Neural crest cell (in vitro differentiated cells): ENCODE measurements at places on chromosomes 16 and 17.

- DNase-seq, result no peak
Observed at GRCh38 chr16:87410530-87410929, 18.4 kb downstream of the MAP1LC3B start.

DNA sequence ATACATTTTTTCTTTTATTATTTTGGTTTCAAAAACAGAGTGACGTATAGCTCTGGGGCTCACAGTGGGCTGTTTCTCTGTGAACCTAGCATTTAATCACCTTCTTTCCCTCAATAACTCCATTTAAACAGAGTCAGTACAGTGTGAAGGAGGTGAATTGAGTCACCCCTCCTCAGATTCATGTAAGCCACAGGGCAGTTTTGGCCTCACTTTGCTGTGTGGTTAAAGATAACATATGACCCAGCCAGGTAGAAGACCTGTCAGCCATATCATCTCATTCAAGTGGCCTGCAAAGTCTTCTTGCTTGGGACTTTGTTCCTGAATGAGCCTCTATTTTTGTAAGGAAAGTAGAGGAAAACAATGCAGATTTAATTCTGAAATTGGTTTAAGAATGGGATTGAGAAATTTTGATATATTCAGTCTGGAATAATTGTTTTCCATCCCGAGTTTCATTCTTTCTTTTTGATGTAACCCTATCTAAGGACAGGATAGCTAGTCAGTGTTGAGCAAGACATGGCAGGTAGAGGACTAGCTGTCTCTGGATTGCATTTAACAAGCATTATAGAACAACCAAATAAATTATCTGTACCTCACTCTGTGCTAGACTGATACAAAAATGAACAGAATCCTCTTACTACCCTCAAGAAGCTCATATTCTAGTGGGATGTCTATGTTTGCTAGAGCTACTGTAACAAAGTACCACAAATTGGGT, 13.1 kb downstream of the MAP2K6 start:
- no peak for DNase-seq

DNA sequence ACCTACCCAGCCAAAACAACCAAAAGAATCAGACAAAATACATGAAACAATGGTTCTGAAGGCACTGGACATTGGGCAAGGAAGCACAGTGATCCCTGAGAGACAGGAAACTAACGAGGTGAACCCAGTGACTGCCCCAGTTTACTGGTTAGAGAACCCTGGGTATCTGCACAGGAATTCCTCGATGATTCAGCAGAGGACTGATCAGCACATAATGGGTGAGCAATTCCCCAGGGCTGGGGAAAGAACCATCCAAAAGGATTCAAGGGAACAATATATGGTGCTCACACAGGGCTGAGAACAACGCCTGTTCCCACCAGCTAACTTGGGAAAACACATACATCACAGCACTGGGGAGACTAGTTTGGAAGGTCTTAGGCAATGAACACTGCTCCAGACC, 167.2 kb downstream of the PARN start:
- DNase-seq, result no peak

DNA sequence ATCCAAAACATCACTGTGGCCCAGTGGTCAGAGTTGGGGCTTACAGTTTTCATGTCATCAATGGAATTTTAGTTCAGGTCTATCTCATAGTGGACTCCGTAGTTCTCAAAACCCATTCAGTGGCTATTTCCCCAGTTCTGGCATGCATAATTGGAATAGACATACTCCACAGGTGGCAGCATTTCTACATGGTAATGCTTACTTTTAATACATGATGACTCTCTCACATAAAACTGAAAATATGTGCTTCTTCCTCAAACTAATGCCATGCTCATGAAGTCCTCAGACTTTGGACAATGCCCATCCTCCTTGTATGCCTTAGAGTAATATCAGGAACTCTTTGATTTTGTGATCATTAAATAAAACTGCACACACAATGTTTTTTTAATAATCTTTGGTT, 857.4 kb upstream of the GOT2 start:
- no peak for DNase-seq

DNA sequence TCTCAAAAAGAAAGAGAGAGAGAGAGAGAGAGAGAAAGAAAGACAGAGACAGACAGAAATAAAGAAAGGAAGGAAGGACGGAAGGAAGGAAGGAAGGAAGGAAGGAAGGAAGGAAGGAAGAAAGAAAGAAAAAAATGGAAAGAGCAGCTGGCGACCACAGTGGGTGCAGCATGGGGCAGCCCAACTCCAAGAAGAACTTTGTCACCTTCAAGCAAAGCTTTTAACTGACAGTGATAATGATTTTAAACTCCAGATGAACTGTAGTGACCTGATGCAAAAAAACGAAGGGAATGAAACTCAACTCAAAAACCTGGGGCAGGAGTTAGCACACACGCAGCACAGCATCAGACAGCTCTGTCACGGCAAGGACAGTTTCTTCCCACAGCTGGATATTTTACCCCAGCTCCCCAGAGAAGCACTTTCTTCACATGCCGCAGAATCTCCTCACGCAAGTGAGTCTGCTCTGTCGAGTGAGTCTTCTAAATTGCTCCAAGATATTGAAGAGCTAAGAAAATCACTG, 5.0 kb upstream of the ARHGAP17 start:
- no peak for DNase-seq

- peak; percentile 57 for DNase-seq
Observed at GRCh38 chr16:15055141-15056053, 477 bp downstream of the NTAN1 start.

DNA sequence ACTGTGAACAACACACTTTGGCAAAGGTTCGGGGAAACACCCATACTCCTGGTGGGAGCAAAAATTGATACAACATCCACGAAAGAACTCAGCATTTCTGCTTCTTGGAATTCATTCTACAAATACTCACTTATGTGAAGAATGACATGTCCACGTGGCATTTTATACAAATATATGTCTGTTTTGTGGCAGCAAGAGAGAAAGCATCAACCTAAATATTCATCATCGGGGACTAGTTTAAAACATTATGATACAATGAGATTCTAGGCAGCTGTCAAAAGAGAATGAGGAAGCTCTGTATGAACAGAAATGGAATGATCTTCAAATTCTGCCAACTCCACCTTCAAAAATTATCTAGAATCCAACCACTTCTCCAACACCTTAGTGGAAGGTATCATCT, 25.7 kb upstream of the ALOX15 start:
- DNase-seq, result no peak

GRCh38 chr17:1533661-1534325, 17.4 kb upstream of the INPP5K start:
- no peak for DNase-seq

DNA sequence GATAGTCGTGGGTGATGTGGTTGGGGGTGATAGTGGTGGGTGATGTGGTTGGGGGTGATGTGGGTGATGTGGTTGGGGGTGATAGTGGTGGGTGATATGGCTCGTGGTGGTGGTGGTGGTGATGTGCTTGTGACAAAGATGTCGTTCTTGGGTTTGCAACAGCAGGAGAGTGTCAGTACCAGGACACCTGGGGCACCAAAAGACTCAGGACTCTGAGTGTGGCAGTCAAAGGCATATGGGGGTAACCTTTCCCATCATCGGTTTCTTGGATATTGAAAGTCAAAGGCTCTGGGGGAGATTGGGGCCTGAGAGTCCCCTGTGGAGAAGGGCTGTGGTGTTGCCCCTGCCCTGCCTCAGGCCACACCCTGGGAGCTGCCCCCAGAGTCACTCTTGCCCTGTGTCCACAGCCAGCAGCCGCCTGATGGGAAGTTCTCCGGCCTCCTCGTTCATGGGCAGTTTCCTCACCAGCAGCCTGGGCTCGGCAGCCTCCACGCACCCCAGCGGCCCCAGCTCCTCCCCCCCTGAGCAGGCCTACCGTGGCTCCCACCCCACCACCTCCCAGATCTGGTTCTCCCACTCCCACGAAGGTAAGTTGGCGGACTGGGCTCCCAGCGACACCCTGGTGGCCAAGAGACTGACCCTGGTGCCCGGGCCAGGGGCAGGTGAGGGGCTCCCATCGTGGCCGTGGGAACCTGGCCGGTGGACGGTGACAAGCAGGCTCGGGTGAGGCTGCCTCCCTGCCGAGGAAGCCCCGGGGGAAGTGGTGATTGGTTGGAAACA, 31.3 kb downstream of the BAHCC1 start:
- DNase-seq, result no peak

GRCh38 chr16:70753228-70753627, 47.7 kb downstream of the VAC14 start:
- no peak for DNase-seq

DNA sequence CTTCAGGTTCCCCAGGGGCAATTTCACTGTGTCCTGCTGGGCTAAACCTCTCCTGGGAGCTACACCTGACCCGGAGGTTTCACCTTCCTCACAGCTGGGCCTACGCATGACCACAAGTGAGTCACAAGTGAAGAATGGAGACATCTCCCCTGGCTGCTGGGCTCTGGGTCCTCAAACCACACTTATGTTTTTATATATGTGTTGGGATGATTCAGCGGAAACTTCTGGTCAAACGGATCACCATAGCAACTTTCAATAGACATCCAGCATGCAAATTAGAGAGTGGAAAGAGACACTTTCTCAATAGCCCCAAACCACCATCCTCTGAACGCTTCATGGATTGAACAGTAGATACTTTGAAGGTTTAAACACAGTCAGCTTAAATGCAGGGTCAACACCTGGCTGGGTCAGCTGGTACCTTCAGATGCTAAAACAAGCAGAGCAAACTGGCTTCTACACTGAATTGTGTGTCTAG, 28.0 kb upstream of the MAF start:
- no peak for DNase-seq

DNA sequence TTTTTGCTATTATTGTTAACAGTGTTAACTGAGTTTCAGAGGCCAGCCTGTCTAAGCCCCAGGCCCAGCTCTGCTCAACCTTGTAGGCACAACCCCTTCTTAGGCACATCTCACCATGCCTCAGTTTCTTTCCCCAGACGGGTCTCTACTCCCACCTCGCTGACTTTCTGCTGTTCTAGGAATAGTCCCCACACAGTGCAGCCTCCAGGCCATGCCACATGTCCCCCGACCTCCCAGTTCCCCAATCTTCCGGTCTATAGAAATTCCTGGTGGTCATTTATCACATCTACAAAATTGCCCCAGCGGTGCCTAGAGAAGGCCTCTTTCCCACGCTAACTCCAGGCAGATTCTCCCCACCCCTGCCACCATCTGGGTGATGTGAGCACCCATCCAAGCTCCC, 34.8 kb downstream of the ADGRG5 start:
- DNase-seq, result no peak

- no peak for DNase-seq
Observed at GRCh38 chr16:5450409-5451104, 353.0 kb upstream of the EEF2KMT start.

DNA sequence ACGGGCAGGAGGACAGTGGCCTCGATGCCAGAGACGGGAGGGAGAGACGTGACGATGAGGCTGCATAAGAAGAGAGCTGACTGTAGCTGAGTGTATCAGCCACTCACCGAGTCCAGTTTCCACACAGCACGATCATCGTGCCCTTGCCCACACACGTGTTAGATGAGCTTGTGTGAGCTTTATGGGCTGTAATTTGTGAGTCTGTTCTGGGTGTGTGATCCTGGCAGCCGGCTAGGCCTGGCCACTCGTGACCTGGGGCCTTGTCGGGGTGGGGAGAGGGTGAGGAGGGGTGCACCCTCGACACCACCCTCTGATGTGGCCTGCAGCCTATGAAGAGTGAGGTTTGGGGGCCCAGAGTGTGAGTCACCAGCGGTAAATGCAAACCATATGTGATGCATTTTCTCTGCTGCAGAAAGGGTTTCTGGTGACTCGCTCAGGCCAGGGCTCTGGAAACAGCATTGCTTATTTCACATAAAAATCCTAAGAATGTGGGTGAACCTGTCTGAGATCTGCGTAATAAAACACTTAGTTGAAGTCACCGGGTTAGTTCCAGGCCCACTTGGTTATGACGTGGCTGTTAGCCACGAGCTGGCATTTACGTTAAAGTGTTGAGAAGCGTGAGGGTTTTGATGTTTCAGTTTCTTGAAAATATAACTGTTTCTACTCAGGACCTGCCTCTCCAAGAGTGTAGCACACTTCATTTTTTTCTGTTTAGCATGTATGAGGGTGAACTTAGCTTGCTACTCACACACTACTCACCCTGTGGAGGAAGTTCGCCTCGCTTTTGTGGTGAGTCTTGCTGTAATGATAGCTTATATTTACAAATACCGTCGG, 4.2 kb downstream of the METRNL start:
- no peak for DNase-seq

DNA sequence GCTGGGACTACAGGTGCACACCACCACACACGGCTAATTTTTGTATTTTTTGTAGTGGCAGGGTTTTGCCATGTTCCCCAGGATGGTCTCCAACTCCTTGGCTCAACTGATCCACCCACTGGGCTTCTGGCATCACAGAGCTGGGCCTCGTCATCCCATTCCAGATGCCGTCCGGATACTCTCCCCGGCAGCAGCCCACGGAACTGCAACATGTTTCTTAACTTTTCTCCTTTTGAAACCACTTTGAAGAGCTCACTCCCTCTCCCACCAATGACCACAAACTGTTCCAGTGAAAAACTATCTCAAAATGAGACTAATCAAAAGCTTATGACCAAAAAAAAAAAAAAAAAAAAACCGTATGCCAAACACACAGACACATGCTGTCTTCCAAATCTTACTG, 17.6 kb downstream of the PEMT start:
- DNase-seq, result no peak

- no peak for DNase-seq
Observed at GRCh38 chr17:47735536-47736011, 2.5 kb downstream of the TBX21 start.

DNA sequence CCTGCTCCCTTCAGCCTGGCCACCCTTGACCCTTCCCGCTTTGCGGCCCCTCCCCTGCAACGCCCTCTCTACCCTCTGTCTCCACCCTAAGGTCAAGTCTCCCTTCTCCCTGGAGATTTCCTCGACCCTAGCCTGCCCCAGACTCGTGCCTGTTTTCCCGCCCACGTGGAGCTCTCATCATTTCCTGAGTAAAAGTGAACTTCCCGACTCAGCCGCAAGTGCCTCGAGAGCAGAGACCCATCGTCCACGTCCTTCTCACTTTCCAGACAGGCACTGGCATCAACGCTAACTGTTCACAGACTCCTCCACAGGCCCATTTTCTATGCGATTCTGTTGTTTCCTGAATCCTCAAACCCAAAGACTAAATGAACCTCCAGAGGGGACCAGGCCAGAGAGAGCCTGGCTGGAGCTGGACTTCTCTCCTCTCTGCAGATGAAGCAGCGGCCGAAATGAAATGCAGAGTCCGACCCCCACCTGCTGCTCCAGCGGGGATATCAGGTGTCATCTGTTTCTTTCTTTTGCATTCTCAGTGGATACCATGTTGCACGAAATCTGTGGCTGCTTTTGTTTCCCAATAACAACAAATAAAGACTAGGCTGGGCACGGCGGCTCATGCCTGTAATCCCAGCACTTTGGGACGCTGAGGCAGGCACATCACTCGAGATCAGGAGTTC, 52.5 kb downstream of the RTN4RL1 start:
- peak; percentile 28 for DNase-seq

DNA sequence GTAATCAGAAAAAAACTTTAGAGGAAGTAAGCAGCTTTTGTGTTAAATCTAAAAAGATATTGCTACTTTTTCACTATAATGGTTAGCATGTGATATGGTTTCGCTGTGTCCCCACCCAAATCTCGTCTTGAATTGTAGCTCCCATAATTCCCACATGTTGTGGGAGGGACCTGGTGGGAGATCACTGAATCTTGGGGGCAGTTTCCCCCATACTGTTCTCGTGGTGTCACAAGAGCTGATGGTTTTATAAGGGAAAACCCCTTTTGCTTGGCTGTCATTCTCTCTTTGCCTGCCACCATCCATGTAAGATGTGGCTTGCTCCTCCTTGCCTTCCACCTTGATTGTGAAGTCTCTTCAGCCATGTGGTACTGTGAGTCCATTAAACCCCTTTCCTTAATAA, 117.1 kb downstream of the KCNJ2 start:
- DNase-seq, result no peak
